ENCODE measurements at places on chromosomes 5 and 9.

DNA sequence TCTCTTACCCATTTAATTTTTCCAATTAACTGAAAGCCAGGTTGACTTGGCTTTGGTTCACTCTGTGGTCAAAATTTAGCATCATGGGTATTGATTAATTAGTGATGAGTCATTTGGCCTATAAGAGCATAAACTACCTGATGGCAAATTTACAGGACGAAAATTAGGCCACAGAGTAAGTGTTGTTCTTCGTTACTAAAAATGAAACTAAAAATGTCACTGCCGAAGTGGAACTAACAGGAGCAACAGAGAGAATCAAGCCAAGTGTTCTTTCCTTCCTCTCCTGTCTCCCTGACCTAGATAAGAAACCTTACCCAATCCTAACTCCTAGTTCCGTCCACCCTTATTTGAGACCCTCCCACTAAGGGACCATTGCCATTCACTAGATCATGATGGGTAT, 176.9 kb downstream of the RAB3C start:
- no peak for DNase-seq

DNA sequence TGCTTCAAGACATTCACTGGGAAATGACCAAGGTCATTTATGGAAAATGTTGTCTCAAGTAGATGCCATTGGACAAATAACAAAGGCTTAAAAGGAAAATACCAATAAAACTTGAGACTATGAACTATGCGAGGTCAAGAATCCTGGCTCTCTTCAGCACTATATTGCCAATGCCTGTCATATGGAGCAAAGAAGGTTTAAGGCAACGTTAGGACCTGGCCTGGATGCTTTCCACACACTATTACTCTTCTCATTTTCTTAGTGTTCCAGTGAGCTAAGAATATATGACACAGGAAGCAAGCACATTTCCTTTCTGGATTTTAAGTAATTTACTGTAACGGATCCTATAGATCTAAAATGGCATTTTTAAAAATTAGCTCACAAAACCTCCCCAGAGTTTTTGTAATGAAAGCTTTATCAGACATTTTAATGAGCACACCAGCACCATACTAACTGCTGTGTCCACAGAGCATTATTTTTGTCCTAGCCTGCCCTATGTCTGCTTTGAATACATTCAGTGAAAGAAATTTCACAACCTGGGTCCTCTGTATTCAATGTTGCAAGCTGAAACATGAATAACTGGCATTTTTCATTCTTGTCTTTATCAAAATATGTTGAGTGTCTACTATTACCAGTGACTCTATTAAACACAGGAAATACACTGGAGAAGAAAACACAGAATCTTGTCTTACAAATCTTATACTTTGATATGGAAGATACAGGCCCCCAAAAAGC, 315.6 kb downstream of the CETN3 start:
- no peak for DNase-seq

DNA sequence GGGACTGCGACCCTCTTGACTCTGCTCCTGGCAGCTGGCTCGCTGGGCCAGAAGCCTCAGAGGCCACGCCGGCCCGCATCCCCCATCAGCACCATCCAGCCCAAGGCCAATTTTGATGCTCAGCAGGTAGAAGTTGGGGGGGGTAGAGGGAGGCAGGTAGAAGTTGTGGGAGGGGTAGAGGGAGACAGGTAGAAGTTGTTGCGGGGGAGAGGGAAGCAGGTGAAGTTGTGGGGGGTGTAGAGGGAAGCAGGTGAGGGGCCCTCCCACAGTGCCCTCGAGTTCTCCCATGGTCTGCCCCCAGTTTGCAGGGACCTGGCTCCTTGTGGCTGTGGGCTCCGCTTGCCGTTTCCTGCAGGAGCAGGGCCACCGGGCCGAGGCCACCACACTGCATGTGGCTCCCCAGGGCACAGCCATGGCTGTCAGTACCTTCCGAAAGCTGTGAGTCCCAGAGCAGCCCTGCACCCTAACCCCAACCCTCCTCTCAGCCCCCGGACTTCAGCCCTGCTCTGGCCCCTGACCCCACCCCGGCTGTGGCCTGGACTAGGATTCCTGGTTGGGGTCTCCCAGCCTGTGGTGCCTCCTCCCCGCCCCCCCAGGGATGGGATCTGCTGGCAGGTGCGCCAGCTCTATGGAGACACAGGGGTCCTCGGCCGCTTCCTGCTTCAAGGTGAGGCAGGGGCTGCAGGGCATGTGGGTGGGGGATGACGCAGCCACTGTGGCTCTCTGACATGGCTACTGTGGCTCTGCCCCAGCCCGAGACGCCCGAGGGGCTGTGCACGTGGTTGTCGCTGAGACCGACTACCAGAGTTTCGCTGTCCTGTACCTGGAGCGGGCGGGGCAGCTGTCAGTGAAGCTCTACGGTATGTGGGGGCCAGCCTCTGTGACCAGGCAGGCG, 537 bp downstream of the C8G start:
- no peak for DNase-seq

DNA sequence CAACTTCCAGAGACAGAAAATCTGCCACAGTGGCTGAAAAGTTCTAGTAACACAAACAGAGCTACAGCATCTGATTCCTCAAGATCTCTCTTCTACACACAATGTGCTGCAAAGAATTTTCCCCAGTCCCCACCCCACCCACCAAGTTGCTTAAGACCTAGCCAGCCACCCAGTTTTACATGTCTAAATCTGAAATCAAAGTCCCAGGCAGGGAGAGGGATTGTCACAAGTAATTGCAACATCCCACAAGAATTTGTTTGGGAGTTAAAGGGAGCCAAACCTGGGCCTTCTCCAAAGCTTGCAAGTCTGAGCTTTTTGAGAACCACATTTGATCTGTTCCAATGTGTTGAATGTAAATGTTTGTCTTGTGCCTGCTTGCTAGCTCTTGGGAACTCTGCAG, 15.5 kb downstream of the IGIP start:
- no peak for DNase-seq

DNA sequence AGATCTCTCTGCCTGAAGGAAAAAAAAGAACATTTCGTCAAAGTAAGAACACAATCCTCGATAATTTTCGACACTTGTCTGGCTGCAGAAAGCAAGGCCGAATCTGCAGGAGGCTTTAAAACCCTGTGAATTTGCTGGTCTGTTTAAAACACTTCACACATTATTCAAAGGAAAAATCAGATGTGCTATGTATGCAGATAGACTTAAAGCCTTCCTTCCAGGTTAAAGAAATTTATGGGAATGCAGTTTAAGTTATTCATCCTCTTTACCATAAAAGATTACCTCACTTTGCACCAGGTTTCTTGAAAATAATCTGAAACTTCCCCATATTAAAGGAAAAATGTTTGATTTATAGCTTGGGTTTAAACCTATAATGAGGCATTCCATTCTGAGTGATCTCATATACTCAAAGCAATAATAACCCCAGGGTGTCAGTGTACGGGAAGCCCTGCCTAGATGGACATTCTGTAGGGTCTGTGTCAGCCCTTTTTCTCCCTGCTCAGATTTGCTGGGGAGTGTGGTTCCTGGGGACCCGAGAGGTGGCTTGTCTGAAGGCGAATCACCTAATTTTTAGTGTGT, 323.5 kb upstream of the SLC24A2 start:
- no peak for DNase-seq

DNA sequence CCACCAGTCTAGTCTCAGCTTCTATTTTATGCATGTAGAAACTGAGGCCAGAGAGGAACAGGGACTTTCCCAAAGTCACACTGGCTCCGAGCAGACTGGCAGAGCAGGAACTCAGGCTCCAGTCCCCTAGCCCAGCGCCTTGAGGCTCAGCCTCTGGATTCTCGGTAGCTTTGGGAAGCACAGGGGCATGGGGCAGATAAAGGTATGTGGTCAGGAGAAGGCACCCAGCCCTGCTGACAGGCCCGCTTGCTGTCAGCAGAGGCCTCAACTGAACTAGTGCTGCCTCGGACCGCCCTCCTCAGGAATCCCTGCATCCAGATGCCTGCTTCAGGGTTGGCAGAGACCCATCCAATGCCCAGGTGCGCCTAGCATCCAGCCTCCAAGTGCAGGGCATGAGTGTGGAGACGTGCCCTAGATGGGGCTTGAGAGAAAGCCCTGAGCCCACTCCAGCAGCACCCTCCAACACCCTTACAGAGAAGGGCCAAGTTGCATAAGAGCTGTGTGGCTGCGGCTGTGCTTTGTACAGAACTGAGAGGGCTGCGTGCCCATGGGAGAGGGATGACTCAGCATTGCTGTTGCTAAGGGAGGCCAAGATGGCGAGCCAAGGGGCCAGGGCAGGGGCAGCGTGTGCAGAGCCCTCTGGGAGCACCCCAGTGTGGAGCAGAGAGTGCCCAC, 168.6 kb downstream of the MACROH2A1 start:
- DNase-seq: peak; percentile 47

DNA sequence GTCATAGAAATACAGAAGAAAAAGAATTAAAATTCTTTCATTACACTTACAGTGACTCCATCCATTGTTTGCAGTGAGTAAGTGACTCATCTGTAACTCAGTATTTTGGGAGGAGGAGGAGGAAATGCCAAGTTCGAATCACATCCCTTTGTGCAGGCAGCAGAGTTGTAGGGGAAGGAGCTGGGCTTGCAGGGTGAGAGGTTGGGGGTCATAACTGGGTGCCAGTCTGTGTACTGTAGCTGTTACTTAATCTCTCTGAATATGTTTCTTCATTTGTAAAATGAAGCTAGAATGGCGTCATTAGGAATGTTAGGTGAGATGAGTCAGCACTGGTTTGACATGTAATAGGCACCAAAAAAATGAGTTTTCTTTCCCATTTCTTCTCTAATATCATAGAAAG, 235.7 kb upstream of the ADAMTSL1 start:
- no peak for DNase-seq

DNA sequence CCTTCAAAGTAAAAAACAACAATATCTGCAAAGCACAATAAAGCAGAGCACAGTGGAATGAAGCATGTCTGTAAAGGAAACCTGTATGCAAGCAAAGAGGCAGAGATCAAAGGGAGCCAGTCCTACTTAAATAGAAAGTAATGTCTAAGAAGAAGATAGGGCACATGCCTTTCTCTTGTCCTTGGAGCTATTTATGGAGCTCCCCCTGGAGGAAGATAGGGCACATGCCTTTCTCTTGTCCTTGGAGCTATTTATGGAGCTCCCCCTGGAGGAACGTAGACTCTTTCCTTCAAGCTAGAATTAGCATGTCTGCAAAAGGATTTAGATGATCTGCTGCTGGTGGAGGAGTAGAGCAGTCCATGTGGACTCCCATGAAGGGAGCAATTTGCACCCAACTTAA, 168.1 kb upstream of the RASEF start:
- no peak for DNase-seq

DNA sequence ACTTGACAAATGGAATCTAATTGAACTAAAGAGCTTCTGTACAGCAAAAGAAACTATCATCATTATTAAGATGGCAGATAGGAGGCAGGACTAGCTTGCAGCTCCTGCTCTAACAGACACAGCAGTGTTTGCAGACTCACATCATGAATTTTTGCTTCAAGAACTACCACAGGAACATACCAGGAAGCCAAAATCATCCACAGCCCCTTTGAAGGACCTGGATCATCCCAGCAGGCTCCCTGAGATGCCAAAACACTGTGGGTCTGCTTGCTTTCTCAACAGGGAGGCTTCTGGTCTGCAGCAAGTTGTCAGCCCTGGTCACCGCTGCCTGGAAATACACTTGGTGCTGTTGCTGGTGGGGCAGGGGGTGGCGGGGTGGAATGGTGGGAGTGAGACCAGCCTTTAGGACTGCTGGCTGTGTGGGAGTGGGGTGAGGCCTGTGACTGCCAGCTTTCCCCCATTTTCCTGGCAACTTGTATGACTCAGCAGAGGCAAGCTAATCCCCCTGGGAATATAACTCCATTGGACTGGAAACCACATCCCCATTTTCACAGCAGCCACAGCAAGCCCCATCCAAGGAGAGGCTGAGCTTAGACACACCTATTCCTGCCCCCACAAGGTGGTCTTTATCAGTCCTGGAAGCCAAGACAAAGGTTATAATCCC, 533.8 kb upstream of the CYLC2 start:
- DNase-seq: no peak

GRCh38 chr9:137277329-137278041, at the start of gene TOR4A:
Gene TOR4A, plus strand, starts transcription at chr9:137277726. Its CDS starts 964 bp downstream, at chr9:137278690.
- no peak for DNase-seq

DNA sequence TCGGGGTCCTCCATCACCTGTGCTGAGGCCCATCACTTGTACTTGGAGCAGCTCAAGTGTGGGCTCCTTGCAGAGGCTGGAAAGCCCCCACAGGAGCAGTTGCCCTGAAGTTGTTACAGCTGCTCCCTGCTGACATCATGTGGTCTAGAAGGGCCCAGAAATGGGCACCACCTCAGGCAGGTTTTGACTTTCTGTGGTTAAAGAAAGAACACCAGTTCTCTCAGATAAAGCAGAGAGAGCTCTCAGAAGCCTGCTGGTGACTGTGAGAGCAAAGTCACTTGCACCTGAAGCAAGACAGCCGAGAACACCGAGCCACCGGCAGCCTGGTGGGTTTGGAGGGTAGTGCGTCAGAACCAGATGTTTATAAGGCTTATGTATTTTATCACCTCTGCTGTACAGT, 70.4 kb downstream of the MVB12B start:
- DNase-seq: no peak

- no peak for DNase-seq
Measured at GRCh38 chr9:126953041-126953809, 38.6 kb downstream of the RALGPS1 start.

DNA sequence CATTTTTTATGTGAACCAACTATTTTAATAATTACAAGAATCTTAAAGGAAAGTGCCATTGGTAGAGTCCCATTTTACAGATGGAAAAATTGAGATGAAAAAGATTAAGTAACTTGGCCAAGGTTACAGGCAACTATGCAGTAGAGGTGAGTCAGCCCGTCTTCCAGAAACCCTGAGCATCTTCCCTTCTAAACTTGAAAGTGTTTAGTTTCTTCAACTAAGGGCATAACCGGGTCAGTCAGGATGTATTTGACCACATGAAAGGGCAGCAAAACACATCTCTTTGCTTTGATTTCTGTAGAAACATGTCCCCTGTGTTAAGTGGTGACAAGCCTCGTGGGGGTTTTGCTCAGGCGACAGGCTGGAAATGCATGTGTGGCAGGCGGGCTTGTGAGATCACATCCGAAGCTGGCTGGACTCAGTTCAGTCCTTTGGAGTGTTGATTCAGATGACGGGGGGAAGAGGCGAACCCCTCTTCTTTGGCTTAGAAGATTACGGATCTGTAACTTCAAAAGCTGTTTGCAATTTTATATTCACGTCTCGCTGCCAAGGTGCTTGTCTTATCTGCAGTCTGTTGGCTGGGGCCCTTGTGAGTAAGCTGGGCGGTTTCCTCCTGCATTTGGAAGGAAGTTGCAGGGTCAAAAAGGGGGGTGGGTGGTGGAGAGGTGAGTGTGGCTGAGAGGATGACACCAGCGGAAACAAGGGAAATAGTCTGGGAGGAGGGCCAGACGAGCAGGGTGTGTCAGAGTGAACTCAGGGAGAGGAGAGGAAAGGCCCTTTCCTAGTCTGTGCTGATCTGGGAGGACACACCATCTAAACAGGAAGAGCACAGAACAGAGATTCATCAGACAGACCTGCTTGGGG, 78.9 kb upstream of the RPS23 start:
- no peak for DNase-seq

DNA sequence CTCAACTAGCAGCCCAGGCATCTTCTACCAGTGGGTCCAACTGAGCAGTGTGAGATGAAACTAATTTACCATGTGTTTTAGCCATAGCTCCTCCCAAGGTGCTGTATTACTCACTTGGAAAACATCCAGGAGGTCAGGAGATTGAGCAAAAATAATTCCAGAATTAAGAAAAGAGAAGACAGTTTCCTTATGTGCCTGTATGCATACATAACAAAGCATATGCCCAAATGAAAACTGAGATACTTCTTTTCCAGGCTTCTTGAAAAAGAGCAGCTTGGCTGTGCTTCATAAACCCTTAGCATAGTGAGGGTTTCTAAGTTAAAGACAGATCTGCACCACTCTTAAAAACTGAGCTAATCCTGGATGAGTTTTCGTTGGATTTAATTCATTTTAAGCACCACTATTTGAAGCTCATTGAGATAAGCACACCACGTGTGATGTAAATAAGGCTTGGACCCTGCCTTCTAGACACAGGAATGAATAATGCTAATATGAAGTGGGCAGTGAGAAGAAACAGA, 119.4 kb downstream of the ADAMTS12 start:
- no peak for DNase-seq
